NCI-H1417 (cell line): ENCODE measurements at places on chromosomes 3 and 15.

GRCh38 chr3:84136425-84136824, 822.4 kb upstream of the CADM2 start:
- DNase-seq: no peak

GRCh38 chr3:132220986-132221385, 96.2 kb upstream of the ACP3 start:
- DNase-seq: no peak

- DNase-seq: no peak
Measured at GRCh38 chr3:50444782-50445181, 58.7 kb downstream of the CACNA2D2 start.

GRCh38 chr3:15510493-15510892, 11.0 kb downstream of the COLQ start:
- DNase-seq: no peak

GRCh38 chr3:32384938-32385337, 6.7 kb upstream of the CMTM7 start:
- DNase-seq: peak; percentile 16

GRCh38 chr15:22888120-22888859, 49.8 kb downstream of the NIPA2 start:
- no peak for DNase-seq

DNA sequence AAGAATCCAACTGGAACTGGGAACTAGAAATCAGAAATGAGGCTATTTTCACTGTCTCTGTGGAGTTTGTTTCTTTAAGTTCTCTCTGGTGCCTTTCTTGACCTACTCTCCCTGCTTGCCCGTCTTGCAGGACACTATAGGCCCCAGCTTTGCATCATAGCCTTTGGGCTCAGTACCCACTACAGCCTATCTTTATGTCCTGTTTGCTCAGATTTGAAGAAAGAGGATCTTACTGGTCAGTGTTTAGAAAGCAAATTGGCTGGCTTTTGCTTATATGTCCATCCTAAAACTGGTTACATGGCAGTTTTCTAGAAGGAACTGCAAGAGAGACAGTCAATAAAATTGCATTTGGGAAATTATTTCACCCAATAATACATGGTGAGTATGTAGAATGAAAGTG, 231.8 kb upstream of the TBL1XR1 start:
- no peak for DNase-seq

DNA sequence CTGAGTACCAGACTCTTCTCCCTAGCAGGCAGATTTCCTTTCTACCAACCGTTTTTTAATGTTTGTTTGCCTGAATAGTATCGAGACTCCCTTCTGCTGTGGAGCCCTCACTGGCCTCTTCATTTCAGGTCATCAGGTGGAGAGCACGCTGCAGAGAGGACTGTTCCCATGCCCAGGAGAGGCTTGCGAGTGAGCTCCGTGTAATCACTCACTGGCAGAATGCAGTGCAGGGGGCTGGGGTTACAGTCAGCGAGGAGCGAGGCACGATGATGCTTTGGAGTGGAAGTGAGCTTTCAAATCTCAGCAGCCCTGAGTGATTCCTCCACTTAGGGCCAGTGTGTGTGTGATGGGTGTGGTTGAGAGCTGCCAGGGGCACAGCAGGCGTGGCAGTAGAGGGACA, 385.2 kb downstream of the SHQ1 start:
- no peak for DNase-seq

- no peak for DNase-seq
Measured at GRCh38 chr3:178117641-178118040, 418.6 kb upstream of the KCNMB2 start.

GRCh38 chr15:23912191-23912590, 225.1 kb upstream of the NDN start:
- DNase-seq: peak; percentile 9

DNA sequence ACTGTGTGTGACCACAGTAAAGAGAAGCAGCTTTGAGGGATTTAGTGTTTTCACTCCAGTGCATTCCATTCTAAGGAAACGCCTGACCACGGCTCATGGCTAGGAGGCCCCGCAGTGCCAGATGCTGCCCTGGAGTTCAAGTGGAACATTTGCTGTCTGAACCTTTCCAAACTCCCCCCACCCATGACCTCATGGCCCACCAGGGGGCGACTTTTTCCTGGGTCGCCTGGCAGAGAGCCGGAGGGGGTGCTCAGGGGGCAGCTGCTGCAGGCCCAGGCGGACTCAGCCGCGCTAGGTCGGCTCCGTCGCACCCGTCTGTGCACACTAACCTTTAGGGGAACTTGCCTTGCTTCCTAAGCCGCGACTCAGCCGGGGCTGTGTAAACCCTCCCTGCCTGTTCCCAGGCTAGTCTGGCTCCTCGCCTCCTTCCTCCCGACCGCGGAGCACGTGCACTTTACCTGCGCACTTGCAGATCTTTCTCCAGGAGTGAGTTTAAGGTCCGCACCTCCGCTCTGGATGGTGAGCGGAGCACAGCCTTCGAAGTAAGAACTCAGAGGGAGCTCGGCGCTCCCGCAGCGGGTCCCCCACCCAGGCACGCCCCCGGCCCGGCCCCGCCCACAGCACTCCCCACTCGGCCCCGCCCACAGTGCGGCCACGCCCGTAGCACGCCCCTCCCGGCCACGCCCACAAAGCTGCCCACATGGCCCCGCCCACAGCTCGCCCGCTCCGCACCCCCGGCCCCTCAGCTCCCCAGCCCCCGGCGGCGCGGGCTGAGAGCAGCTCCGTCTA, at the start of gene OCA2:
OCA2 (minus strand) TSS at position 550 of the 789 bp plus-strand sequence. CDS start 17,441 bp downstream, outside the sequence.
- DNase-seq: peak; percentile 91

- DNase-seq: no peak
Measured at GRCh38 chr15:39400821-39401550, 179.9 kb upstream of the THBS1 start.

DNA sequence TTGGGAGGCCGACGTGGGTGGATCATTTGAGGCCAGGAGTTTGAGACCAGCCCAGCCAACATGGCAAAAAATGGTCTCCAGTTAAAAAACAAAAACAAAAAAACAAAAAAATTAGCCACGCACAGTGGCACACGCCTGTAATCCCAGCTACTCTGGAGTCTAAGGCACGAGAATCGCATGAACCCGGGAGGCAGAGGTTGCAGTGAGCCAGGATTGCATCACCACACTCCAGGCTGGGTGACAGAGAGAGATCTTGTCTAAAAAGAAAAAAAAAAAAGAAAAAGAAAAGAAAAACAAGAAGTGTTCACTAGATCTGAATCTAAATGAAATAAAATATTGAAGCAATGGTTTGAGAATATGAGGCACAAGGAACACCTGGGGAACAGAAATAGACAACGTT, 36.7 kb downstream of the SLC9A9 start:
- no peak for DNase-seq

DNA sequence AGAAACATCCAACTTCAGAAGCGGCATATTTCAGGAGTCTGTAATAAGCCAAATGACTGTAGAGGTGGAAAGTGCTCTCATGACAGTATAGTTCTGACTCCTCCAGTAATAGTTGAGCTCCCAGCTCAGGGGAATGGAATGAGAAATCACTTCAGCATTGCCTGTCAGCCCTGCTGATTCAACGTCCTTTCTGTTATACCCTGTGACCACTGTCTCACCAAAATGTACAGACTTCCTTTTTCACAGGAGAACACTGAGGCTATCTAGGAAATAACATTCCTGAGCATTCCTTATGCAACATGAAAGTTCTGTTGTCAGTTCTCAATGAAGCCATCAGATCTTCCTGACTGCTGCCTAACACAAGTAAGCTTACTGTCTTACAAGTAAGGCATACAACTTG, 284.5 kb upstream of the MME start:
- no peak for DNase-seq

DNA sequence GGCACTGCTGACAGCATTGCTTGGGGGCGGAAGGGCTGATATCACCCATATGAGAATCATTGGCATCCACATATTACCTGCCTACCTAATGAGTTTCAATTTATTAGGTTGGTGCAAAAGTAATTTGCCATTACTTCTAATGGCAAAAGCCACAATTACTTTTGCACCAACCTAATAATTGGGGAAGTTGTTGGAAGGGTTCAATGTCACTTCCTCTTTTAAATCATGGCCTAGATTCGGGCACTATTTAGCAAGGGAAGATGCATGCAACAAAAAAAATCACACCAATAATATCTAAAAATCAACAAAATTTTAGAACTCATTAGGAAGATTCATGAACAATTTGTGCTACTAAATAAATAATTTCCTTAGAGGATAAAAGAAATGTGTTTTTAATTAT, 56.0 kb upstream of the AGTR1 start:
- no peak for DNase-seq

- no peak for DNase-seq
Measured at GRCh38 chr3:16402451-16402850, 111.0 kb downstream of the RFTN1 start.

- DNase-seq: no peak
Measured at GRCh38 chr3:195139876-195140240, 131.1 kb downstream of the XXYLT1 start.

- DNase-seq: no peak
Measured at GRCh38 chr3:72440491-72440890, 407.8 kb downstream of the SHQ1 start.
